RKO (cell line): ENCODE measurements at places on chromosomes 4 and X.

- DNase-seq: no peak
Measured at GRCh38 chr4:612749-613125, 12.6 kb upstream of the PDE6B start.

GRCh38 chrX:6386837-6387236, 148.1 kb downstream of the VCX3A start:
- no peak for DNase-seq

GRCh38 chrX:141164406-141164805, 12.5 kb downstream of the LDOC1 start:
- DNase-seq: no peak

DNA sequence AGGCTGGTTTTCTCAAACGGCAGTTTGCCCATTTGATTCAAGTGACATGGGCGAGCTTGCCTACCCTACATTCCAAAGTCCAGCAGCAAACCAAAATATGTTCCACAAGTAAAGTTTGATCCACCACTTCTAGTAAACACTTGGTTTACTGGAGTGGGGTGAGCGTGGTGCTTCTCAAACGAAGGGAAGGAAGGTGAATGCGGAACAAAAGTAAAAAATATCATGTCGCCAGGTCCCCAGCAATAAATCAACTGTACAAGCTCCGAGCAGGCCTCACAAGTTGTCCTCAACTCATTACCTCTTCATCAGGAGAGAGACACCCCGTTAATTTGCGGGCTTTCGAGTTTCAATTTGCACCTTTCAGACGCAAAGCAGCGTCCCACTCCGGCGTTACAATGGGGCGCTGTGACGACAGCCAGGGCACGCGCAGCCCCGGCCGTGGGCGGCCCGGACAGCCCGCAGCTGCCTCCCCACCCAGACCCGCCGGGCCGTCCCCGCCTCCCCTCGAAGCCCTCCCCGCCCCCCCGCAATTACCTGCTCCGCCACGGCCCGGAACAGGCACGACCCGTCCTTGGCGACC, 1.0 kb downstream of the OTUD4 start:
- DNase-seq: peak; percentile 75

DNA sequence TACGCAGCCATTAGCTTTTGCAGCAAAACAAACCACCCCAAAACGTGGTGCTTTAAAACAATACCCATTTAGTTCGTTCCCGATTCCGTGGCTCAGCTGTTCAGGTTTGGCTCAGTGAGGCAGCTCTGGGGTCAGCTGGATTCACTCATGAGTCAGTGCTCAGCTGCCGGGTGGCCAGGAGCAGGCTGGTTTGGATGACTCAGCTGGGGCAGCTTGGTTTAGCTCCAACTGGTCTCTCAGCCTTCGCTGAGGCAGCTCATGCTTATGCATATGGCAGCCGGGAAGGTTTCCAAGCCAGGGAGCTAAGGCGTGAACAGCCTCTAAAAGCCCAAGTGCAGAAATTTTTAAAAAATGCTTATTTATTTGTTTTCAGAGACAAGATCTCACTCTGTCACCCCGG, 13.3 kb upstream of the CD99 start:
- DNase-seq: peak; percentile 97

- no peak for DNase-seq
Measured at GRCh38 chrX:134174273-134174660, 62.7 kb upstream of the CCDC160 start.

GRCh38 chr4:31417040-31417439, 696.9 kb downstream of the PCDH7 start:
- DNase-seq: no peak

DNA sequence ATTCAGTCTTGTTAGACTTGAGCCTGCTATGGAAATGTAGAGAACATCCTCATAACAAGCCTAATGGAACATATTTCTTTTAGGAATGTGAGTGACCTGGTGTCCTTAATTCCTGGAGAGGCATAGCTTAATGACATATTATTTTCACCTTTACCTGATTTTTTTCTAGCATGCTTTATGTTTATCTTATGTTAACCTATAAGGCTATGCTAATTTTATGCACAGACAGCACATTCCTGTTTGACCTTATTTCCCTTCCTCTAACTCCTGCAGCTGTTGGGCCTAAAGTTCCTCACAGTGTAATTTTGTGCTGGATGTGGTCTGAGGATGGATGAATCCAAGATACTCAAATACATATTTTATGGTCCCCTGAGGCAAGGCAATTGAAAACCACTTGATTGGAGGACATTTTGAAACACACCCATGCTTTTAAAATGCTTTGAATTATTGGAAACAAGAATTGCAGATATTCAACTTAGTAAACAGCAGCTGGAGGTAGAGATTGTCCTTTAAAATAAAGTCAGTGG, 111.5 kb downstream of the LARP7 start:
- no peak for DNase-seq

GRCh38 chr4:121939690-121940089, 12.2 kb downstream of the TRPC3 start:
- DNase-seq: no peak

DNA sequence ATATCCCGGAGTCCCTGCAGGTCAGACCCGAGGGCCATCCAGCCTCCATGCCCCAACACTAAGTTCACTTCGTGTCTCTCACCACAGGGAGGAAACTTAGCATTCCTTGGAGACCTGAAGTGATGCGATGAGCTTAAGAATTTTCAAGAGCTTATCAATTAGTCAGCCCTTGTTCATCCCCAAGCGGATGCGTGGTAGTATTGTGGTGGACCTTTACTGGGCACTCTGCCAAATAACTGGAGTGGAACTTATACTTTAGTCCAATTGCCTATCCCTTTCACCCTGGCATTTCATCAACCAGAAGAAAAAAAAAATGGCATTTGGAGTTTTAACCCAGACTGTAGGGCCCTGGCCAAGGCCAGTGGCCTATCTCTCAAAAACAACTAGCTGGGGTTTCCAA, 137.1 kb downstream of the RELL1 start:
- peak; percentile 24 for DNase-seq

- no peak for DNase-seq
Measured at GRCh38 chrX:85569096-85569495, 189.6 kb upstream of the POF1B start.

DNA sequence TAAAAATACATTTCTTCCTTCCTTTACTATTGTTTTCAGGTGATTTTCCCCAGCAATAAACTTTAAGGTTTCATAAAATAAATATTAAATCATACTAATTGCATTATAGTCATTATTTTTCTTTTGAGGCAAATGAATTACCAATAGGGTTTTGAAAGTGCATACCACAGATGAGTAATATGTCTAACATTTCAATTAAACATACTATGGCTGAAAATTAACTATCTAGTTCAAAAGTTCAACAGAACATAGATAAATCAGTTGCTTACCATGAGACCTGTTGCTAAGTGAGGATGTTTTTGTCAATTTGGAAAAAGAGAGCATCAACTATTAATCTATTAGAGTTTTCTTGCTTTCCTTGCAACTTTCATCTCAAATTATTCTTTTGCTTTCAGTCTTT, 35.0 kb downstream of the NPY5R start:
- DNase-seq: no peak

- no peak for DNase-seq
Measured at GRCh38 chr4:88609387-88609786, 17.1 kb downstream of the HERC3 start.

GRCh38 chr4:82585690-82586435, 24.1 kb upstream of the TMEM150C start:
- DNase-seq: no peak

DNA sequence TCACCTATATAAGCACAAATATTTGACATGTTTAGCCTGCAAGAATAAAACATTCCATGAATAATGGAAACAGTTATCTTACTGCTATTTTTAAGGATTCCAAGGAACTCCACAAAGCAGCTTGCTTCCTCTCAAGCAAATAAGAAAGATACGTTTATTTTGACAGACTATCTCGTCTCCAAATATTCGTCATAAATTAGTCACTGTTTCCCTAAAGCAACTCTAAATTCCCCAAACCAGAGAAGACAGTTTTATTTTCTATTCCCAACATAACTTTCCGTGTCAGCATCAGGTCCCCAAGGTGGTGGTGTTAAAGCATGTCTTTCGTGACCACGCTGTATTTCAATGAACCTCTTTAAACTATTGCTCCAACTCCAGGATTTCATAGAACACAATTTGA, 24.3 kb upstream of the DKK2 start:
- DNase-seq: no peak

DNA sequence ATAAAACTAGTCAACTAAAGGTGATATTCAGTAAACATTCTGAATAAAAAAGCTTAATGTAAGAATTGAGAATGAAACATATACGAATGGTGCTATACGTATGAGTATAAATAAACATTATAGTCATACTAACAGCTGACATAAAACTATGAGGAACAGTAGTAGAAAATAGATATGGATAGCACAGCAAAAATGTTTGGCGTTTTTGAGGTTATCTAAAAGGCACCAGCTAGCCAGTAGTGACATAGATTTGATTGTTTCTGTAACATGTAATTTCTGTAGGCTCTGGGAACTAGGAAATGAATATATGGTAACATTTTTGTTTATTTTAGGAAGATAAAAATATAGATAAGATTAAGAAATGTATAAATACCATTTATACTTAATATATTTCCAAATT, 69.3 kb downstream of the SNX25 start:
- DNase-seq: no peak

- DNase-seq: no peak
Measured at GRCh38 chr4:26048378-26048882, 134.4 kb downstream of the SMIM20 start.

DNA sequence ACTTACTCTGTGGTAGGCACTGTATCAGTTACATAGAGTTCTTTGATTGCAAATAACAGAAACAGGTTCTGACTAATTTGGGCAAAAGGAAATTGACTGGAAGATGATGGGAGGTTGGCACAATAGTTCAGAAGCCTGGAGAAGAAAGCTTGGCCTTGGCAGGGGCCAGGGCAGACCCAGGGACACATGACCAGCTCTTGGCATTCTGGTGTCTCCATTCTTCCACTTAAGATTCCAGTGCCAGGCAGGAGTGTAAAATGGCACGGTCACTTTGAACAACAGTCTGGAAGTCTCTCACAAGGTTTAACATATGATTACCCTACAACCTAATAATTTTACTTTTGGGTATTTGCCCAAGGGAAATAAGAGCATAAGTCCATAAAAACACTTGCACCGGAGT, 175.9 kb downstream of the BCOR start:
- DNase-seq: no peak

DNA sequence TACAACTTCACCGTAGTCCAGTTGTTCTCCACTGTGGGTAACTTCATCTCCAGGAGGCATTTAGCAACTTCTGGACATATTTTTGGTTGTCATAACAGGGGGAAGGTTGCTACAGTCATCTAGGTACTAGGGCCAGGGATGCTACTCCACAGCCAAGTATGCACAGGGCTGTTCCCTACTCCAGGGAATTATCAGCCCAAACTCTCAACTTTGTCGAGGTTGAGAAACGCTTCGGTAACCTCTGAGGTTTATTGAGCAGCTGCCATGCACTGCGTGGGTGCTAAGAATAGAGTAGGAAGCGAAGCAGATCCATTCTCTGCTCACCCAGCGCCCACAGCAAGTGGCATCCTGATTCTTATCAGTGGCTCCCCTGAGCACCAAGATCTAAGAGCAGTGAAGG, 8.2 kb downstream of the FGFBP1 start:
- DNase-seq: no peak

- DNase-seq: no peak
Measured at GRCh38 chrX:108257556-108257955, 166.0 kb downstream of the ATG4A start.

GRCh38 chrX:135340831-135341230, 31.6 kb downstream of the ETDC start:
- DNase-seq: no peak

- no peak for DNase-seq
Measured at GRCh38 chr4:16106956-16107355, 23.1 kb upstream of the PROM1 start.

DNA sequence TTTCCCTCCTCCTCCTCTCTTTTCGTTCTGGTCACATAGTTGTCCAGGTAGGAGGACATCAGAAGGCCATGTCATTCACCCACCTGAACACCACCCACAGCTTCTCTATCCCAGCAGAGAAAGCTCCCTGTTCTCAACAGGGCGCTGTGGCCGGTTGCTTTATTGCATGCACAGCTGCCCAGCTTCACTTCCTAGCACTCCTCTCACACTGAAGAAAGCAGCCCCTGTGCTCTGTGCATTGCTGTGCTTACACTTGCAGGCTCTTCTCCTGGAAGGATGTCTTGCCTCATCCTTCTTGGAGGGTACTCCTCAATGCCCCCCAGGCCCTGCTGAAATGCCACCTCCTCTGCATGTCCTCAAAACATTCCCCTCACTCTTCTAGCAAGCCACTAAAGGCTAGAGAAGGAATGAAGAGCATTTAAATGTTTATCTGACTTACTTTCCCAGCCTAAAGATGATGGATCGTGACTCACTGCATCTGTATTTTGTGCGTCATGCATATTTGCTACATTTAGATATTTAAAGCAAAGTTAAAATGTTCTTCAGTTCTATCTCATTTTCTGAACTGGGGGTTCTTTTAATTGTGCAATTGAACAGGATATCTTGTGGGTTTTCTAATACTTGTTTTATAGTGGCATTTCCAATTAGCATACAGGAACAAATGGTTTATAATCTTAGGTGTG, 186.4 kb upstream of the PUDP start:
- DNase-seq: peak; percentile 15

- DNase-seq: no peak
Measured at GRCh38 chr4:183205193-183205592, 106.1 kb downstream of the WWC2 start.

DNA sequence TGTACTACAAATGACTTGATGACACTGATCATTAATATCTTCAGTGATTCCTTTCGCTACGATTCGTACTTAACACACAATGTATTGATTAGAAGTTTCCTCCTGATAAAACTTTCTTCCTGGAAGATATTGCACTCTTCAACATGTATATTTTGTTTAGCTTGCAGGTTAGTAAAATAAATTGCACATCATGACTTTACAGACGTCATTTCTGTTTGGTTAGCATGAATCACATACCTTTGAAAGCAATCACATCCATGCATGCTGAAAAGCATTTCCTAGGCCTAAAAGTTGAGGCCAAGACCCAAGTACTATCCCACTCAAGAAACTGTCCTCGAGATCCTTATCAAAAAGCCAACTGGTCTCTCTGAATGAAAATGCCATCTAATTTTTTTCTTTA, 1841.0 kb upstream of the PCDH7 start:
- DNase-seq: no peak
